ENCODE measurements at places on chromosomes 1 and 21. TPM values are rescaled to one million over a fixed set of nuclear protein-coding genes. Genes with fewer than 3 reads are reported as not detected.

TNNI3K gene
- total RNA-seq = 0.69 TPM

C1QA gene
- total RNA-seq = not detected

CNKSR1 gene
- total RNA-seq = 14.8 TPM

TMEM125 gene
- 7.0 TPM for total RNA-seq
